Activated T-cell treated with anti-CD3 and anti-CD28 coated beads for 24 hours (primary cell): ENCODE measurements at places on chromosomes 2 and 18.

DNA sequence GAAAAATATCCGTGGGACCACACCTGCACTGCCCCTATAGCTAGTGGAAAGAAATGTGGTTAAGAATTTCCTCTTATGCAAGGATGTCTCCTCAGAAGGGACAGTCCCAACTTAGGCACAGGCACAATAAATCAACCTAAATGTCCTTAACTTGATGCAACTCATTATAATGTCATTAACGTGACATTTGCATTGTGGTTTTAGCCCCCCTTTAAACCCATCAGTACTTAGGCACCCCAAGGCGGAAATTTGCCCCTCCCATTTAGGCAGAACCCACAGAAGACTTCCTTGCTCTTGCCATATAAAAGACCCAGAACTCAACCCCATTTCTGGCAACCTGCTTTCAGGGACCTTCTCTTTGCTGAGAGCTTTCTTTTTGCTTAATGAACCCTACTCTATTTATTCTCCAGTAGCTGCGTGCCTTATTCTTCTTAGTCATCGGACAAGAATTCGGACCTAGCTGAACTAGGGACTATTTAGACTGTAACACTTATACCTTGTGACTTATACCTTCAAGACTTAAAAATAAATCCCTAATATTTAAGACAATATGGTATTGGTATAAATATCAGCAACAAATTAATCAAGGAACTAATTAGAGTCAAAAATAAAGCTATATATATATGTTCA, 1281.6 kb upstream of the TMEFF2 start:
- no peak for DNase-seq

GRCh38 chr2:59900728-59901452, 652.6 kb downstream of the BCL11A start:
- no peak for DNase-seq

DNA sequence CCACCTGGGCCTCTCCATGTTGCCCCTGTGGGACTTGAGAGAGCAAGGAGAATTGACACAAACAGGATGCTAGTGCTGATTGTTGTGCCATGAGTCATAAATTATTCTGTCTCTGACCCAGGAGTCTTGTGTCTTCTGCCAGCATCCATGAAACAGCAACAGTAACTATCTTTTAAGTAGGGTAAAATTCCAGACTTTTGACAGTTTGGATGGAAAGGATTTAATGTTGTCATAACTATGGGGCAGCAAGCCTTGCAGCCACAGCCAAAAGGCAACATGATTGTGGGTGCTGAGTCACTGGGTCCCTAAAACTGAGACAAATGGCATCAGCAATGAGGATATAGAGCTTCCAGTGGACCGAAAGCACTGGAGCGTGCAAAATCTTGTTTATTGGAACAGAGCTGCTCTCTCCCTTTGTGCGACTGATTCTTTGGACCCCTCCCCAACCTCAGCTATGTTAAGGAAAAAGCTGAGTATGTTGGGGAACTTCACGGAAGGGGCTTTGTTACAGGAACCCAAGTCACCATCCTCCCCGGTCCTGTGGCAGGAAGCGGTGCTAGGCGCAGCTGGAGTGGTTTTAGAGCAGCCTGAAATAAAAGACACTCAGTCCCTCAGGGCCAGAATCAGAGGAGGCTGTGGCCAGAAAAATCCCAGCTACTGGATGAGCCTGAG, 9.6 kb upstream of the ITPRIPL1 start:
- DNase-seq: peak; percentile 11

GRCh38 chr2:136243638-136244535, 125.9 kb upstream of the CXCR4 start:
- no peak for DNase-seq

GRCh38 chr2:32991091-32991845, 44.5 kb downstream of the LTBP1 start:
- DNase-seq: no peak

DNA sequence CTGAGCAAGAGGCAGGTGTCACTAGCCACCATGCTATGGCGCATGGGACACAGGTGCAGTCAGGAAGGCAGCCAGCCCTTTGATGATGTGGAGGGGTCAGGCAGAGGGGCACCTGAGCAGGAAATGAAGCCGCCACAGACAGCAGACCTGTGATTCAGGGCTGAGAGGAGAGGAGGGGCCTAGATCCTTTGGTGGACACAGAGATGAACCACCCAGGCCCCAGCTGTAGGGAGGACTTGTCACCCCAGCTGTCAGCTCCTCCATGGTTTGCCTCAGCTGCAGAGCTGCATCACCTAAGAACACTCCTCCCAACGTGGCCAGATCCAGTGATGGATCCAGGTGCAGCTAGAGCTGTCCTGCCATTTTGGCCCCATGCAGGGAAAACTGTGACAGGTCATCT, 11.6 kb downstream of the ASB18 start:
- no peak for DNase-seq

DNA sequence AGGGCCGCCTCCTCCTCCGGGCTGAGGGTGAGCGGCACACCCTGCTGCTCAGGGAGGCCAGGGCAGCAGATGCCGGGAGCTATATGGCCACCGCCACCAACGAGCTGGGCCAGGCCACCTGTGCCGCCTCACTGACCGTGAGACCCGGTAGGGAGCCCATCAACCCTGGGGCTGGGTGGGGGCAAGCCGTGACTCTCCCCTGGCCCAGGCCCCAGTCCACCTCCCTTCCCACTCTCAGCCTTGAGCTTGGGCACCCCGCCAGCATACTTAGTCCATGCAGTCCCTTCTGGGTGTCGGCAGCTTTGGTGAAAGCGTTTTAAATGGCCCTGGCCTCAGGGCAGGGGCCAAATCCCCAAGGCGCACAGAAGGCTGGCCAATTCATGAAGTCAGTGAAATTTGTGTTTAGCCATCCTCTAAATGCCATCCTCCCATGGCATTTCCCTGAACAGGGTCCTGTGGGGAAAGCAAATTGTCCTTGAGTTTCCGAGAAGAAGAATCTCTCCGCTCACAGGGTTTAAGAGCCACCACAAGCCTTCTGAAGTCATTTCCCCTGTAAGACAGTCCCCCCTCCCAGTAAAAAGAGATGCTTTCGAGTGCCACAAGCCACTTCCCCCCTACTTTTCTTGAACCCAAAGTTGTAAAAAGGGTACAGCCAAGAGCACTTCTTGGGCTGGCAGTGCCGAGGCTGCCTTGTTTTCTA, 17.2 kb downstream of the SPEG start:
- DNase-seq: no peak

DNA sequence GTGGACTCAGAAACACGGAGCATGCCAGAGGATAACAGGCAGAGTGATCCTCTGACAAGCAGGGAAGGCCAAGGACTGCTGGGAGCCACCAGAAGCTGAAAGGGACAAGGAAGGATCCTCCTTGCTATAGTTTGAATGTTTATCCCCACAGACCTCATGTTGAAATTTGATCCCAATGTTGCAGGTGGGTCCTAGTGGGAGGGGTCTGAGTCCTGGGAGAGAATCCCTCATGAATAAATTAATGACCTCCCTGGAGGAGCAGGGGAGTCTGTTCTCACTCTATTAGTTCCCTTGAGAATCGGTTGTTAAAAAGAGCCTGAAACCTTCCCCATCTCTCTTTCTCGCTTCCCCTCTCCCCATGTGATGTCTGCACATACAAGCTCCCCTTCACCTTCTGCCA, 124.4 kb downstream of the FBXO15 start:
- DNase-seq: no peak

- DNase-seq: peak; percentile 27
These were observed 219.4 kb downstream of the MREG start for GRCh38 chr2:215793747-215794595.

DNA sequence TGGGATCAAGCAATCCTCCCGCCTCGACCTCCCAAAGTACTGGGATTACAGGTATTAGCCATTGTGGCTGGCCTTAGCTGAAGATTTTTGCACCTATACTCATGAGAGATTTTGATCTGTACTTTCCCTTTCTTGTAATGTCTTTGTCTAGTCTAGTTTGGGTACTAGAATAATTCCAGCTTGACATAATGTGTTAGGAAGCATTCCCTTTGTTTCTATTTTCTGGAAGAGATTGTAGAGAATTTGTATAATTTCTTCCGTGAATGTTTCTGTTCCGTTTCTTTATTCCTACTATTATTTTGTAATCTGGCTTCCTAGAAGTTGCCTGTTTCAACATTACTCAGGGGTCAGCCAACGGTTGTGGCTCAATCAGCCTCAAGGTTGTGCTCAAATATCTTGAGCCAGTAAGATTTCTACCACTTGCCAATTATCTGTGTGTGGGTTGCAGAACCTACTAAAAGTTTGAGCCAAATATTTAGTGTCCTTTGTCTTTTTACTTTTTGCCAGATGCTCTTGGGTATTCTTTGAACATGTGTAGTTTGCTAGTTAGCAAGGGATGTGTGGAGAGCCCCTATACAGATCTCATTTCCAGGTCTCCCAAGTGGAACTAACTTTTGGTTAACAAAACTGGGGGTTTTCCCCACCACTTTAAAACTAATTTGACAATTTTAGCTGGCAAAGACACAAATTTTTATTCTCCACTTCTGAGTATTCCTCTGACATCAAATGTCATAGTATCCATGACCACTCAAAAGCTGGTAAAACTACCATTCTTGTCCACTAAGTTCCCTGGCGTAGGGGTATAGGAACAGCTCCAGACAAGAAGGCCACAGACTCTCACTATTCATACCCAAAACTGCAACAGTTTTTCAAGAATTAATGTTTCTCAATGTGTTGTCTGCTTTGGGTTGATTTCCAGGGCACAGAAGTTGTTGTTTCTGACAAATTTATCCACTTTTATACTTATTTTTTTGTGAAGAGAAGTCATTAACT, 42.8 kb upstream of the BAZ2B start:
- no peak for DNase-seq

DNA sequence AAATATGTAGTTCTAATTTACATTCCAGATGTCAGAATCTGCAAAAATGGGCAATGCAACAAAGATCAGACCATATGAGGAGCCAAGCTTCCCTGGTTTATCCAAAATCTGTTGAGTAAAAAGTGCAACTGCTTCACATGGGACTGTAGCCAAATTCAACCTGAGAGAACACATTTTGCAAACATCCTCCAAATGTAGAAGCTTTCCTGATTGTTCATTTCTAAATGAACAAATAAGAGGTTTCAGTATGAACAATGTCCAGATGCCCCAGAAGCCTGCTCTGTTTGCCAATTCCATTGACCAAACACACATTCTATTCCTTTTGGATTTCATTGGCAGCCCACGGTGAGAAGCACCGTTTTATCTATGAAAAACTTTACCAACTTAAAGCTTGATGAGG, 117.9 kb upstream of the OSR1 start:
- no peak for DNase-seq

GRCh38 chr2:86488561-86489250, 47.5 kb downstream of the KDM3A start:
- no peak for DNase-seq

DNA sequence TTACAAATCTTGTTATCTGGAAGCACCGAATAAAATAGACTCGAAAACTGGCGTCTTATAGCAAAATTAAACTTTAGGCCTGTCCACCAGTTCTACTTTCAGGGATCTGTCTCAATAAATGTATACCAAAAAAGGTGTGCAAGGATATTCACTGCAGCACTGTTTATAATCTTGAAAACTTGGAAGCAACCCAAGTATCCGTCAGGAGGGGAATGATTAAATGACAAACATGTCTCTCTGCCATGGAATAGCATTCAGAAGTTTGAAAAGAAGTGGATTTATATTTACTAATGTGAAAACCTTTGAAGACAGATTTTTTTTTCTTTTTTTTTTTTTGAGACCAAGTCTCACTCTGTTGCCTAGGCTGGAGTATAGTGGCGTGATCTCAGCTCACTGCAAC, 32.3 kb upstream of the SATB2 start:
- no peak for DNase-seq

DNA sequence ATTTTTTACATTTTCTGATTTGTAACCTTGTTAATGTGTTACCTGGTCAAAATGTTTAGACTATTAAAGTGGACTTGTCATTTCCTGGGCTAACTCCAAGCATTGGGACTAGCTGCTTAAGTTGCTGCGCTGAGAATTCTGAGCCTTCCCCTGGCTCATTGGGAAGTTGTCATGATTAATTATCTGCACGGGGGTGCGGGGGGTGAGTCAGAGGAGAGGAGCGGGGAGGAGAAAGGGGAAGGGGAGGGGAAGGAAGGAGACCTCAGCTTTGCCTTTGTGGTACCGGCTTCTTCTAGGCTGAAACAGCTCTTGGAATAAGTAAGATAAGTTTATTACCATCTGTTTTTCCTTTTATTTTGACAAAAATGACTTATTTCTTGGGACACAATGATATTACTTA, 52.9 kb upstream of the APCDD1 start:
- DNase-seq: no peak

- no peak for DNase-seq
These were observed 81.0 kb downstream of the EDAR start for GRCh38 chr2:108907822-108908712.

DNA sequence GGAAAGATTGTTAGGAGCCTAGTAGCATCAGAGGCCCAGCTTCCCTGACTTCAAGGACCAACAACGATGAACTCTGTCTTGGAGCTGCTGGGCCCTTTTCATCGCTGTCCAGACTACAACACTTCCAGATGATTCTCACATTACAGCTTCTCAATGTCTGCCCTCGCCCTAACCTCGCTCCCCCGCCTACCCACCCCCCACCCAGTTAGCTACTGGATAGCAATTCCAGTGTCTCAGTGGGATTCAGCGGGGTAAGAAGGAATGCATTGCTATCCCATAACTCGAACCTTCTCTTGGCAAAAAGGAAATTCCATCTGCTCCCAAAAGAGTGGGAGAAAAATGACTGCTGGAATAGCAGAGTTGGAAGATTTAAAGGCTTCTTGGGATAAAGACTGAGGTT, 65.0 kb downstream of the RPL37A start:
- no peak for DNase-seq

DNA sequence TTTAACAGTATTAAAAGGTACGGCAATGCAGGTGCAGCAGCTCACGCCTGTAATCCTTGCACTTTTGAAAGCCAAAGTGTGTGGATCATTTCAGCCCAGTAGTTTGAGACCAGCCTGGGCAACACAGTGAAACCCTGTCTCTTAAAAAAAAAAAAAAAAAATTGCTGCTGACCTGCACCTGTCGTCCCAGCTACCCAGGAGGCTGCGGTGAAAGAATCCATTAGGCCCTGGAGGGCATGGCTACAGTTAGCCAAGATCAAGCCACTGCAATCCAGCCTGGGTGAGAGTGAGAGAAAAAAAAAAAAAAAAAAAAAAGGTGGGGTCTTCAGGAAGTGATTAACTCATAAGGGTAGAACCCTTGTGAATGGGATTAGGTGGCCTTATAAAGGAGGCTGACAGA, 12.8 kb downstream of the CUL3 start:
- no peak for DNase-seq

- DNase-seq: no peak
These were observed 9.8 kb downstream of the SLC4A3 start for GRCh38 chr2:219636941-219637841.

DNA sequence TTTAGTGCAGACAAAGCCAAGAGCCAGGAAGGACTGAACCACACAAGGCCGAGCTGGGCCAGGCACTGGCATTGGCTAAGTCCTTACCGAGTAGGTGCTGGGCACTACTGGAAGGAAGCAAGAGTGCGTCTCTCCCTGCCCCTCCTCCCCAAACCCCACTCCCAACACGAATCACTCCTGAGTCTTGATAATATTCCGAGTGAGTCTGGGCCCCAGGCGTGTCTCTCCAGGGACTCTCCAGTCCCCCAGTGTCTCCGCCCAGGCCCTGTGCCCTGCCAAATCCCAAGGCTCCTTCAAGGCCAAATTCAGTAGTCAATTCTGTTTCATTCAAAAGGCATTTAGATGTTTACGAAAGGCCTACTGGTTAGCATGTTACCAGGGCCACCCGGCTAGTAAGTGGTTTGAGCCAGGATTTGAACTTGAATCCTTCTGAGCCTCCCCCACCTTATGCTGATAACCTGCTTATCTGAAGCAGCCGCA, 82.8 kb downstream of the GLI2 start:
- no peak for DNase-seq

GRCh38 chr2:11955314-11955713, 208.9 kb downstream of the LPIN1 start:
- DNase-seq: no peak

- DNase-seq: no peak
These were observed 137.6 kb downstream of the MBD2 start for GRCh38 chr18:54086863-54087262.
